ENCODE measurements at places on chromosomes 2 and 18.

GRCh38 chr2:150495993-150496627 is 8.6 kb upstream of the RND3 start:
- DNase-seq, result no peak

DNA sequence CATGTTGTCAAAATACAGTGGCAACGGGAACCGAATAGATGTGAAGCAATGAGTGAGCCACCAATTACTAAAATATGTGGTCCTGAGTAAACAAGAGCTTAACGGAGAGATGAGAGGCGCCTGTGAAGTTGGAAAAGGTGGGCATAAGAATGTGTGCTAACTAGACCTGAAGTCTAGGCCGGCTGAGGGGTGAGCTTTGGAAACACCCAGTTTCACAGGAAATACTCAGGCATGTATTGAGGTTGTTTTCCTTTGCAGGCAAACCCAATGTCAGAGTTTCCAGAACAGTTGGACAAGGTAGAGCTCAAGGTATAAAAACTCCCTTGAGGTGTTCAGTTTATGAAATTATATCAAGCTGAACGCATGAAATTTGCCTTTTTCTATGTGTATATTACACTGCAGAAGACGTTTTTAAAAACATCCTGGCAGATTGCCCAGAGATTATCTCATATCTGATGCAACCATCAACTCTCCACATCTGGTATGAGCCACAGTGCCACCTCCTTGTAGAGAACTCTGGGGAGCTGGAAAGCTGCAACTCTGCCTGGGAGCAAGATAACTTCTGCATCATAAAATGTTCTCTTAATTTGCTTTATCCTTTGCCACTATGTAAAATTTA is 3.9 kb upstream of the WDSUB1 start:
- DNase-seq, result no peak

DNA sequence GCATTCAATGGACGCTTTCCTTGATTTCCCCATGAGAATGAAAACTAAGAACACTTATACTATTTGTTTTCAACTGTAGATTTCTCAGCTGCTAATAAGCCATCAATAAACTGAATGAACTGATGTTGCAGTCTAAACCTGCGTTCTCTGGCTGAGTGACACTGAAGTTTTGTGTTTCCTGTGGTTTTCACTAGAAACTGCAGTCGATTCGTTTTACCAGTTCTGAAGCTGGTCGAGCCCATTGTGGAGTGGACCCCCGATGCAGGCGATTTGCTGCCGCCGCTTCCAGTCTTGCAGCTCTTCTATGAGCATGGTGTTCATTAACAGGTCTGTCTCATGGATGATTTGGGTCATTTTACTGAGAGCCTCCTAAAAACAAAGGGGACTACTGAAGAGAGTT is 50.6 kb upstream of the STAT1 start:
- no peak for DNase-seq

- DNase-seq, result no peak
Measured at GRCh38 chr2:15092691-15093090, 460.2 kb downstream of the LRATD1 start.

DNA sequence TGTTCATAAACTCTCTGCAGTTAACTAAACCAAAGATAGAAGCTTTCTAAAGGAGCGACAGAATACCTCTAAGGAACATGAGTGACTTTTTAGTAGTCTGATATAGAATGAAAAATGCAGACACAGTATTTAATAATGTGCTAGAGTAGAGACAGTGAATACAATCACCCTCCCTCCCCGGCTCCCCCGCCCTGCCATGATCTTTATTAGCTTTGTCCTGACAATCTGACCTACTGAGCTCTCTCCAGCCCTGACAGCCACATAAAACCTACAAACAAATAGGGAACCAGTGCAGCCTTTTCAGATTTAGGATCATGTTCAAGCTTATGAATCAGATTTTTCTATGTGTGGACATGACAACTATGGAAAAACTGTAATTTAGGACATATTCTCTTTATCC is 777.6 kb upstream of the FANCL start:
- no peak for DNase-seq

DNA sequence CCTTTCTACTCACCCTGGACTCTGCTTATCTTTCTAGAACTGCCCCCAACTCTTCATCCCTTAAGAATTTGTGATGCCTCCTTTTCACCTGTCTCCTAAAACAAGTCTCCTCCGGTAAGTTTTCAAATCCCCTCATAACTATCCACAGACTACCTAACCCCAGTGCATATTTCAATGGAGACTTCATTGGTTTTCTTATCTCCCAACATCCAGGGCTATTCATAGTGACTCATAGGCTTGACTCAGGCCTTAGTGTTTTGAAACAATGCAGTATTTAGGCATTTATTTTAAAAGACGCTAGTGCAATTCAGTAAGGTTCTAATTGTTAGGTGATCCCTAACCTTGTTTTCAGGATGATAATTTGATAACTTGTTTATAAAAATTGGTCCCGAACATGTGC is 399.2 kb downstream of the CPS1 start:
- no peak for DNase-seq

GRCh38 chr2:22194218-22194617 is 1070.5 kb downstream of the TDRD15 start:
- DNase-seq, result no peak

DNA sequence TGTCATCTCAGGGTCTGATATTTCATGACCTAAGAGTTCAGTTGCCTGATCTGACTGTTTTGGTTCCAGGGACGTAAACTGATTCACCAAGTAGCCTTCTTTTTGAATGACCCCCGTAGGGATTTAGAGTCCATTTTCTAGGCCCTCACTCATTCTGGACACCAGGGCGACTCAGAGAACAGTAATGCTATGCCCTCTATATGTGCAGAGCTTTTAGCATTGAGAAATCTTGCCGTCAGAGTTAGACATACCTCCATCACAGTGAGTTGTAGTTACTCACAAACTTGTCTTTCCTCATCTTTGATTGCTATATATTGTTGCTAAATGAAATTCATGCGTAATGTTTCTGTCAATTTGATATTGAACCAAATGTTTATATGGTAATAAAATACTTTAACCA is 92.3 kb downstream of the OSBPL6 start:
- DNase-seq, result no peak

- no peak for DNase-seq
Measured at GRCh38 chr2:152694161-152694661, 23.1 kb downstream of the PRPF40A start.

DNA sequence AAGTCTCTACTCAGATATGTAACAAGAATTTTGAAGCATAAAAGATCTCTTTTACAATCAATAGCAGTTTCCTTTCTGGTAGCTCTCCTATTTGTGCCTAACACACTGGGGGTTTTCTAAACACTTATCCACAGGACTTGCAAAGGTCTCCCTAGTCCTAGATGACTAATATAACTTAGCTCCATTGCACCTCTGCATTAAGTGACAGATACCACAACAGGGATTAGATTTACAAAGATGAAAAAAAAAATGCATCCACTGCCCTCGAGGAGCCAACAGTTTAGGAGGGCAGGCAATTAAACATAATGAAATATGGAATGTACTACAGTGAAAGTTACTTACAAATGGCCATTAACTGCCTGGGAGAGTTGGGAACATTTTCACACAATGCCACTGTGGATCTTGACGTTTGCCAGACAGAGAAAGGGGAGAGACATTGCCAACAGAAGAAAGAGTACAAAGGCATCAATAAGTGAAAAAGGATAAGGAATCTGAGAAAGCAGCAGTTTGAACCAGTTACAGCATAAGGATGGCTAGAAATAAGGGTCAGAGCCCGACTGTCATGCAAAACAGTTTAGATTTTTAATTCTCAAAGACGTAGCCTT is 14.3 kb downstream of the PPP3R1 start:
- DNase-seq, result no peak

GRCh38 chr2:28432362-28432761 is 39.7 kb downstream of the FOSL2 start:
- no peak for DNase-seq

DNA sequence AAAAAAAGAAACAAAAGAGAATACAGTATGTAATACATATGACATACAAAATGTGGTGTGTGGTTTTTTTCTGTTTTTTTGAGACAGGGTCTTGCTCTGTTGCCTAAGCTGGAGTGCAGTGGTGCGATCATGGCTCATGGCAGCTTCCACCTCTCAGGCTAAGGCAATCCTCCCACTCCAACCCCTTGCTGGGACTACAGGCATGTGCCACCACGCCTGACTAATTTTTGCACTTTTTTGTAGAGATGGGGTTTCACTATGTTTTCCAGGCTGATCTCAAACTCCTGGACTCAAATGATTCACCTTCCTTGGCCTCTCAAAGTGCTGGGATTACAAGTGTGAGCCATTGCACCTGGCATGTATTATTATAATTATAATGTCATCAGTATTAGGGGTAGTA is 38.9 kb downstream of the DHX57 start:
- DNase-seq, result no peak

DNA sequence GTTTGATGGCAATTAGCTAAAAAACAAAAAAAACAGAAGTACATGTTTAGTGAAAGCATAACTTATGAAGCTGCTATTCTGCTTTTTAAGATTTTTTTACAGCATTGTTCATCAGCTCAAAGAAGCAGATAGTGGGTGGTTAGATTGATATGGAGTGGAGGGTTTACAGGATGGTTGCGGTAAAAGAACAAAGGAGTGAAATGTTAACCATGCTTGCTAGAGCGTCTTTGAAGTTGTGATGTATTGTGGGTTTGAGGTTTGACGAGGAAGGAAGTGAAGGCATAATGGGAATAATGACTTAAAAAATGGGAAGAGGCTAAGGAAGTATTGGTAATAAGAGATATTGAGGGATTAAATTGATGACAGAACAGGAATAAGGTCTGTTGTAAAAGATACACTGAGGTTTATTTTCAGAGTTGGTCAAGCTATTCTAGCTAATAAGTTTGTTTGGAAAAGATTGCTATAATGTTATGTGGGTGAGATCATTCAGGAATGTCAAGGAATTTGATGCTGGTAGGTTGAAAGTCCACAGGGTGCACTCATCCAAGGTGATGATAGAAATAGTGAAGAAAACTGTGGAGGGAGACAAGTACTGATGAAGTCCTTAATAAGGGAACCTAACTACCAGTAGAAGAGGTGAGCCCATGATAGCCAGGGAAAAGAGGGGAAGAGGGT is 14.6 kb downstream of the SPOPL start:
- no peak for DNase-seq

DNA sequence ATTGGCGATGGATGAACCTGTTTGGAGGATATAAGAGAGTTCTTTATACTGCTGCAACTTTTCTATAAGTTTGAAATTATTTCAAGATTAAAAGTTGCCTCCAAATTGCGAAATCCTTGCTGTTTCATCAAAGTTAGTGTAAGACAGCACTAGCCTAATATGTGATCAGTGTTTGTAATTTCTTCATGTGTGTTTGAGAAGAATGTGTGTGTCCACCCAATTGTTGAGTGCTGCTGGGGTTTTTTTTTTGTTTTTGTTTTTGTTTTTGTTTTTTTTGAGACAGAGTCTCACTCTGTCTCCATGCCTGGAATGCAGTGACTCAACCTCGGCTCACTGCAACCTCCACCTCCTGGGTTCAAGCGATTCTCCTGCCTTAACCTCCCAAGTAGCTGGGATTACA is 33.4 kb downstream of the CDK15 start:
- no peak for DNase-seq

- DNase-seq, result no peak
Measured at GRCh38 chr2:112728378-112729175, 7.8 kb downstream of the NT5DC4 start.

DNA sequence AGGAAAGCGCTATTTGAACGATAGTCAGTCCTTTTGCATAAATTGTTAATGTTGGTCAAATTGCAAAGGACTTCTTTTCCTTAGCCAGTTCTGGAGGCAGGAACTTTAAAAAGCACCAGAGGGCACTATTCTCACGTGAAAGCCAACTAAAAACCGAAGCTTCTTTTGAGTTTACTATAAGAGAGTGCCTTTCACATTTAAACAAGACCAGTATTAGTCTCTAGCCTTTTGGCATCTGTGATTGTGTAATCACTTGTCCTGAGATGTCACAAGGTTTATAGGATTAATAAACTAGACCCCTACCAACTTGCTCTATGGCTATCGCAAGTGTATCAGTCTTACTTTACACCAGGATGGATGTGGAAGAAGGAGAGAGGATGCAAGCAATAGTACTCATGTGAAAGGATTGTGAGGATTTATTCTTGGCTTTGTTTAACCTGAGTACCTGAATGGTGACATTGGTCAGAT is 14.4 kb upstream of the STAT4 start:
- DNase-seq, result no peak

- DNase-seq, result no peak
Measured at GRCh38 chr18:61926532-61926931, 33.7 kb upstream of the RNF152 start.

- DNase-seq, result no peak
Measured at GRCh38 chr2:188813857-188814256, 160.3 kb upstream of the COL3A1 start.

DNA sequence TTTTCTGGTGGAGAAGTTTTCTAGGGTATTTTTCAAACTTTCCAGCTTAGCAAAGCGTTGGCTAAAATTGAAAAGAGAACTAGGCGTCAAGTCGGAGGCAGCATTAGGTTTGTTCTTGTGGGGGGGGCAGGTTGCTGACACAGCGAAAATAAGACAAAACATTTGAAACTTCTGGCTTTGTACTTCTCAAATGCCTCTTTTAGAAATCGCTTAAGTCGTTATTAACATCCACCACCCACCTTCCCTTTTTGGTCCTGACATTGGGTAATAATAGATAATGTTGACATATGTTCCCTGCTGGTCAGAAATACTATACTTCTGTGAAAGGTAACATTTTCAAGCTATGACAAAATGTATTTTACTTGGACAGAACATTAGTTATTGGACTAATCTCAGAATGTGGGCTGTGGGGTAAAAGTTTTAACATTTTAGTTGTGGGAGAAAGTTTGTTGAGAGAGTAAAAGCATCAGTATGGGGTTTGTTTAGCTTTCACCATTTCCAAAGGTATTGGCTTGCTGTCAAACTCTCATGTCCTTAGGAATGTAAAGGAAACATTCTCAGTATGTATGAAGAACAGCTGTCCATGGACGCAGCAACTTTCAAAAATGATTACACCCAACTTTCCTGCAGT is 88.1 kb upstream of the ZEB2 start:
- DNase-seq, result no peak

- DNase-seq, result no peak
Measured at GRCh38 chr18:10188971-10189810, 265.2 kb upstream of the APCDD1 start.

Data from cortex of kidney (tissue), 1 donor.